ENCODE measurements at places on chromosomes 5 and 9.

DNA sequence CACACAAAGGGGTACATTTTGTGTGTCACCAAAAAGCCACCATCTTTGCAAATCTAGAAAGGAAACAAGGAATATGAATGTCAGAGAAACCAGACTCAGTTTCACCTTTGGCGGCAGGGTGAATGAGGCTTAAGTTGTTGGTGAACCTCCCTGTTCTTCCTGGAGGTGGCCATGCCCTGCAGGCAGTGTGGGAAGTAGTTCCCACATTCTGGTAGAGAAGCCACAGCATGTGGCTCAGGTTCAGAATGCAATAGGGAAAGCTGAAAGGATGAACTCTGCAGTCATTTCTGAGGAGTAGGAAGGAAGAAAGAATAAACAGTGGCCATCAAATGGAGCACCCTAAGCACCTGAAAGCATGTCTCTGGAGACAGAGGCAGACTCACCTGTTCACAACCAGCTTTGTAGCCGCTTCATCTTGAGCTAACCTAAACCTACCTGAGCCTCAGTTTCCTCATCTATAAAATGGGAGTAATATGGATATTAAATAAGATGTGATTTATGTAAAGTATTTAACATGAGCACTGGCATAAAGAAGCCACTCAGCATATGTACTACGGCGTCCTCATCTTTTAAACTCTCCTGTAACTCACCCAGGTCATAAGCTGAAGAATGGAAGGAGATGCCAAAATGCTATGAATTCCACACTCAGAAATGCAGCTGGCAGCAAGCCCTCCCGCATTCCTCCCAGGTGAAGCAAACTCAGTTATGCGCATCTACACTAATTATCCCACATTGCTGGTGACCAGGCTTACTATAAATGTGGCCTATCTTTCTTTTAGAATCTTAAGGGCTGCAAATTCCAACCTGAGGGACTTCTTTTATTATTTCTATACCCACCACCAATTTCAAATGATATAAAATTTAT lies 86.0 kb downstream of the ZNF608 start:
- DNase-seq: no peak

DNA sequence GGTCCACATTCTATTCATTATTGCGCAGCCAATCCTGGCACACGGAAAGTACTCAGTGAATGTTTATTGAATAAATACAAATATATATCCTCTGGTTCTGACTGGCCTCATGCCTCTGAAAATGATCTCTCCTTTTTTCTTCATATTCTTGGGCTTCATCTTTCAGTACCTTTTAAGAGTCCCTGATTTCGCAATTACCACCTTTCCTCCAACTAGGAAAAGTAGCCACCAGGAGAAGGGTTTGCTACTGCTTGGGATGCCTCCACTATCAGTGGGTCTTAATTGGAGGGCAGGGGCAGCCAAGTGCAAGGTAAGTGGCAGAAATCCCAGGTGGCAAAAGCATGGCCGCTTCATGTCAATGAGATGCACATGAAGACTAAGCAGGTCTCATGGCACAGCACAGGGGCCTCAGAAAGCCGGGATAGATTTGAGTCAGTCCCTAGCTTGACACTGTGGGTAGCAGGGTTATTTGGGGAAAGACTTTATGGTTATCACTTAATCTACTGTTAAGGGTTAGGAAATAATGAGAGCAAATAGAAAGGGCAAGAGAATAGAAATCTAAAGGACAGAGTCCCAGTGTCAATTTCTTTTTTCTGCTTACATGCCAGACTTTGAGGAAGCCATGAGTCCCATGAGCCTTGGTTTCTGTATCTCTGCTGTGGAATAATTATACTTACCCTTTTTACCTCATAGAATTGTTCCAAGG lies 361.1 kb downstream of the MAN2A1 start:
- no peak for DNase-seq

DNA sequence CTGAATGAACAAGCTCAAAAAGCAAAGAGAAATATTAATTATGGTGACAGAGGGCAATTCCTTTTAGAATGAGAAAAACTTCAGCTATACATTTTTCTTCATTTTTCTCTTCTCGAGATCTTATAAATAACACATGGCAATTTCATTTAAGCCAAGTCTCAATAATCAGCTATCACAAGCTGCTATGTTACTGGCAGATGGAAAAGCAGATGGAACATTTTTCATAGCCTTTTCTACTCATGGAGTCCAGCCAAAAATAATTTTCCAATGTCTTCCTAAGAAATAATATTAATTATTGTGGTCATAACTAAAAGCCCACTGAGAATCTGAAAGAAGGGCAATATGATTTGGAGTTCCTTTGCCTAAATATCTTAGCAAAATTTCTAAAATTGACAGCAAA lies 35.6 kb downstream of the SKIC3 start:
- DNase-seq: no peak

DNA sequence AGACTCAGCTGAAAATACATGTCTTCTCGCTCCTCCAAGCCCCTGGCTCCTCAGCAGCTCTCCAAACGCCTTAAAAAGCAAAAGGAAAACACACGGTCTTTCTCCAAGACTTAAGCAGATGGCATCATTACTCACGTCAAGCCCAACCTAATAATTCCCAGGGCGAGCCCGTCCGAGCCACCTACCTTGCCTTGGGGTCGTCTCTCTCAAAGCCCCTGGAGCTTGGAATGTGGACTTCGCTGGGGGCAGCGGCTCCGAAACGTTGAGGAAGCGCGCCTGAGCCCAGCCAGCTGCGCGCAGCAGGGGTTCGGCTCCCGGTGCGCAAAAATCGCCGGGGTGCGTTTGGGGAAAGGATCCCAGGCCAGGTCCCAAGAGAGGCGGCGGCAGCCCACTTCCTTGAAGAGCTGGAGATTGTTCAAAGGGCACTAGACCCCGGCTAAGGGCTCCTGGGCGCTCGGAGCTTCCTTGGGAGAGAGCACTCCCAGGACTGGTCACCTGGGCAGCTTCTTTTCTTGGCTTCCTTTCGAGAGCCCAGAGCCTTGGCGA lies 395 bp downstream of the DRD1 start:
- DNase-seq: no peak

- peak; percentile 67 for DNase-seq
These were observed 85.2 kb upstream of the ZBTB43 start for GRCh38 chr9:126719618-126720031.

- DNase-seq: no peak
These were observed 1167.7 kb downstream of the MAT2B start for GRCh38 chr5:164672931-164673694.

DNA sequence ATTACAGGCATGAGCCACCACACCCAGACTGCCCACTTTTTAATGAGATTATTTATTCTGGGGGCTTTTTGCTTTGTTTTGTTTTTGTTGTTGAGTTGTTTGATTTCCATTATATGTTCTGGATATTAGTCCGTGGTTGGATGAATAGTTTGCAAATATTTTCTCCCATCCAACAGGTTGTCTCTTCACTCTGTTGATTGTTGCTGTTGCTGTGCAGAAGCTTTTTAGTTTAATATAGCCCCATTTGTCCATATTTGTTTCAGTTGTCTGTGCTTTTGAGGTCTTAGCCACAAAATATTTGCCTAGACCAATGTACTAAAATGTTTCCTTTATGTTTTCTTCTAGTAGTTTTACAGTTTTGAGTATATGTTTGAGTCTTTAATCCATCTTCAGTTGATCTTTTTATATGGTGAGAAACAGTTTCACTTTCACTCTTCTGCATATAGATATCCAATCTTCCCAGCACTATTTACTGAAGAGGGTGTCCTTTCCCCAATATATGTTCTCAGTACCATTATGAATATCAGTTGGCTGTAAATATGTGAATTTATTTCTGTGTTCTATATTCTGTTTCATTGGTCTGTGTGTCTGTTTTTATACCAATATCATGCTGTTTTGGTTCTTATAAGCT lies 30.2 kb upstream of the TBCA start:
- DNase-seq: no peak

DNA sequence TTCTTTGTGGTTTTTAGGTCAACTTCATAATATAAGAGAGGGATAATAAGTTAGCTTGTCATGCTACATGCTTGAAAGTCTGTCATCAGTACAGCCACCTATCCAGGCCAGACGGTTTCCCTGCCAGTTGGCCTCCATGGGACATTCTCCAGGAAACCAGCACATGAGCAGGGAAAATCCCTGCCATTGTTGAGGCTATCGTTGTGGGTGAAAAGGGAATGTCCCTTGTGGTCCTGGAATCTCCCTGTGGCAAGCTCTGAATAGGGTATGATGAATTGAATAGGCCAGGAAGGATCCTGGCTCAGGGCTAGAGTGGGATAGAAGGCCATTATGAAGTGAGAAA lies 12.3 kb downstream of the F2RL1 start:
- no peak for DNase-seq

DNA sequence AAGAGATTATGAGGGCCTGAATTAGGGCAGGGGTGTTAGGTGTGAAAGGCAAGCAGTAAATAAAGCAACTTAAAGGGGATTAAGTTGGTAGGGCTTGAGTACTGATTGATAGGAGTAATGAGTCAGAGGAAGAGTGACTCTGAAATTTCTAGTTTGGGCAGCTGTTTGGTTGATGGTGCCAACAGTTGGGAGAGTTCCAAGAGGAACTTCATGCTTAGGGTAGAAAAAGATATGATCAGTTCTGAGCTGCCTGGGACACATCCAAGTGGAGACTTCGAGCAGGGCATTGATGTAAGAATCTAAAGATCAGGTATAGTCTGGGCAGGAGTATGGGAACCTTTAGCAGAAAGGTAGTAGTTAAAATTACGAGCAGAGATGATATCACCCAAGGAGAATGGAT lies 10.2 kb downstream of the MAMDC2 start:
- DNase-seq: no peak

GRCh38 chr5:134913254-134913653 lies 8.3 kb downstream of the PCBD2 start:
- DNase-seq: no peak

DNA sequence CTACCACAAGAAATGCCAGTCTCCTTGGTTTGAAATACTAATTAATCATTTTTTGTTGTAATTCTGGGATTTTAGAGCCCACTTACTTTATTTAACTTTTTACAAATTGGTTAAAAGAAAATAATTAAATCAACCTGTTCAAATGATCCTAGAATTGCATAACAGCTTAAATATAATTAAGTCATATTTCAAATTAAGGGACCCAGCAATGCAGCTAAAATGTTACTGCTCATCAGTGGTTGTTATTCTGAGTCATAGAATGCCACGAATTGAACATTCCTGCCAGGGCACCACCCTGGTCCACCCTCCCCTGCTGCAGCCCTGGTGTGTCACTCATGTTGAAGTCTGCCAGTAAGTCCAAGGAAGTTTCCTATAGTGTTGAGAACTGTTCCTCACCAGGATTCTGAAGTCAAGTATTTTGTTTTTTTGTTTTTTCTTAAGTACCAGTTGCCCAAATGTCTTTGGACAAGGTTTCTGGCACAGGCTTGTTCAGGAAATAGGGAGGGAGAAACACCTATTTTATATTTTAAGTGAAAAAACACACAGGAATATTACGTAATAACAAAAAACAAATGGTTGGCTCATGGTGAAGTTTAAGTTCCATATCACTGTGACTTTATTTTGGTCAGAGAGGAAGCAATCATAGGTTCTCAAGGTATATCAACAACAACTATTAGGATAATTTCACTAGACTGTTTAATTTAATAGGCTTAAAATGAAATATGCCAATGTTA lies 4.3 kb upstream of the ITGA1 start:
- no peak for DNase-seq

DNA sequence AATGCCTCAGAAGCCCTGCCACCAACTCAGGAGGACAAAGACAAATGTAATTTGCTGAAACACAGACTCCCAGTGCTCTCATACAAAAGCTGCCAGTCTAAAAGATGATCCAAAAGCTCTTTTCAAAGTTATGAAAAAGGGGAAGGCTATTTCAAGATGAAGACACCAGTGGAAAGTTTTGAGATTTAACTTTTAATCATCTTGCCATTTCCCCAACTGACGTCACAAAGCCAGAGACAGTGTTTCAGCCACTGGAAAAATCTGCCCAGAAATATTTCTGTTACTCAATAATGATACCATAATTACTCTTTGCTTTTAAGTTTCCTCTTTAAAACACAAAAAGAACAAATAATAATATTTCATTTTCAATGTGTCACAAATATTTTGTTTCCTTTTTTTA lies 20.9 kb downstream of the ENG start:
- no peak for DNase-seq

DNA sequence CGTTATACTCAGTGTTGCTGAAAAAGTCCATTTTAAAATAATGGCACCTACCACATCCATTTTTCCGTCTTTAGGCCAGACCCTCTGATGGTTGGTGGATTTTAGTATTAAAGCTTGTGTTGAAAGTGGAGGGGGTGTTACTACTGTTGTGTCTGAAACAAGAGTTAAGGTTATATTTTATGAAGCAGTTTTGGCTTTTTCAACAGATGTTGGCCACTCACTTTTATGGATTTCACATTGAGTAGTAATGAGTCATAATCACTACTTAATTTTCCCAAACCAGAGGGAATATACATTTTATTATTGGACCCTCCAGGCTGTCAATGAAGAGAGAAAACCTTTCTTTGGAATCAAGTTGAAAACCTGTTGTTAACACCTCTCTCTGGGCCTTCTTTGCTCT lies 88.0 kb downstream of the TRIO start:
- no peak for DNase-seq

- peak; percentile 80 for DNase-seq
These were observed at the start of gene ZCCHC7 for GRCh38 chr9:37119907-37120842. Gene ZCCHC7, plus strand, starts transcription at chr9:37120574.

DNA sequence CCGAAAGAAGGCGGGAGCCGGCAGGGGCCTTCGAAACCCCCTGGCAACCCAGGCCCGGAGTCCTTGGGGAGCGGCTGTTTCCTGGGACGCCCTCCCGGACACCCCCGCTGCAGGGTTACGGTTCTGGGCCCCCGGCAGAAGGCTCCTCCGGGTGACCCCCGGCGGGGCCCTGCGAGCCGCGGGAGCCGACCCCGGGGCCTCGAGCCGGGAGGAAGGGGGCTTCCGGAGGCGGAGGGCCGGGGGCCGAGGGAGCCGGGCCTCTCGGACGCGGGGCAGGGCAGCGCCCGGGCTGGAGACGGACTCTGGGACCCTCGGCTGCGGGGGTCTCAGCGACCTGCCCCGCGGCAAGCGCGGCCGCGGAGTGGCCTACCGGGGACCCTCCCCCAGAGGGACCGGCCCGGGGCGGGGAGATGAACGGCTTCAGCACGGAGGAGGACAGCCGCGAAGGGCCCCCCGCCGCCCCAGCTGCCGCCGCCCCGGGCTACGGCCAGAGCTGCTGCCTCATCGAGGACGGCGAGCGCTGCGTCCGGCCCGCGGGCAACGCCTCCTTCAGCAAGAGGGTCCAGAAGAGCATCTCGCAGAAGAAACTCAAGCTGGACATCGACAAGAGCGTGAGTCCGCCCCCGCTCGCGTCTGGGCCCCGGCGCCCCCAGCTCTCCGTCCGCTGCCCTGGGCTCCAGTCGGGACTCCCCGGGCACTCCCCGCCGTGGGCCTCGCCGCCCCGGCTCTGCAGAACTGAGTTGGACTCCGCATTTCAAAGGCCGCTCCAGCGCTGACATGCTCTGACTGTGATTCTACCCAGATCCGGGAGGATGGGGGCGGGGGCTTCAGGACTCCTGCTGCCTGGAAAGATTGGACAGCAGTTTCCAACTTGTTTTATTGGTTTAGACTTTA lies 645 bp downstream of the SAP30L start:
- no peak for DNase-seq

- no peak for DNase-seq
These were observed 83.9 kb downstream of the BARX1 start for GRCh38 chr9:93871286-93871685.
